ENCODE measurements at places on chromosomes 6 and 20.

- DNase-seq = no peak
- no peaks in the 10 kb centered on the region for H3K27me3 ChIP-seq
- H3K4me3 ChIP-seq = no peak overlapping the region
- H3K4me1 ChIP-seq = no peaks in the 10 kb centered on the region
- peaks cover 6% of the 10 kb centered on the region for H3K36me3 ChIP-seq
Observed at GRCh38 chr20:38779247-38780097, 26.0 kb upstream of the PPP1R16B start.

DNA sequence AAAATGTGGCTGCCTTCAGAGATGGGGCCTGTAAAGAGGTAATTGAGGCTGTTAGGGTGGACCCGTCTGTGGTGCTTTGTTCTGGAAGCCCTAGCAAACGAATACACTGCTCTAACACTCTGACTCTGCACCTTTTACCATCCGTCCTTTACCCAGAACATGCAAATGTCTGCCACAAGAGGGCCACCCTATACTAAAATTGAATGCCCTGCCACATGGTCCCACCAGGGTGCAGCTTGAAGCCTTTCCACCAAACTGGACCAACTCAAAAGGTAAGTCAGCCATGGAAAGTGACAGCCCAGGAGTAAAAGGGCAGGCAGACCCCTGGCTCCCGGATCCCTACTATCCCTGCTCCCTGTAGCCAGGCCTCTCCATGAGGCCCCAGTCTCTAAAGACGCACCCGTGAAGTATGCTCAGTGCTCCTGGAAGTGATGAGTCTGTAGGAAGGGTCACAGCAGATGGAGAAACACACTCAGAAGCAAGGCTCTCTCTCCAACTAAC, 5.8 kb upstream of the BFSP1 start:
- H3K36me3 ChIP-seq = no peaks in the 10 kb centered on the region
- DNase-seq = peak; percentile 50
- H3K27me3 ChIP-seq = peaks cover 1% of the 10 kb centered on the region
- H3K4me3 ChIP-seq = no peak overlapping the region
- H3K27ac ChIP-seq = no peak overlapping the region
- H3K4me1 ChIP-seq = no peaks in the 10 kb centered on the region

DNA sequence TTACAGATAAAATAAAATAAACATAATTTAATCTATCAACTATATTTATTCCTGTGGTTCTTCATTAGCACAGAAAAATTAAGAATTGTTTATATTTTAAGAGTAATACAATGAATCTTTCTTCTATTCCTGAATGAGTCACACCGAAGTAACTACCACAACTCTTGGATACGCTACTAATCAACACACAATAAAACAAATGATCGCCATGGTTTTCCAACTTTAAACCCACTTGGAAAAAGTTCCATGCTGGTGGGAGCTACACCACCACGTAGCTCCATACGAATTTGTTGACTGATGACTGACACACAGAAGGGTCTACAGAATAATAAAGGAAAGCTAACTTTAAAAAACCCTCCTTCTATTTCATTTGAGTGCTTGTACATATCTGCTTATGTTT, 135.8 kb upstream of the NEDD9 start:
- H3K27me3 ChIP-seq = no peaks in the 10 kb centered on the region
- peak overlapping the region; percentile 88 for H3K27ac ChIP-seq
- H3K4me3 ChIP-seq = no peak overlapping the region
- DNase-seq = no peak
- H3K4me1 ChIP-seq = no peaks in the 10 kb centered on the region
- no peaks in the 10 kb centered on the region for H3K36me3 ChIP-seq

DNA sequence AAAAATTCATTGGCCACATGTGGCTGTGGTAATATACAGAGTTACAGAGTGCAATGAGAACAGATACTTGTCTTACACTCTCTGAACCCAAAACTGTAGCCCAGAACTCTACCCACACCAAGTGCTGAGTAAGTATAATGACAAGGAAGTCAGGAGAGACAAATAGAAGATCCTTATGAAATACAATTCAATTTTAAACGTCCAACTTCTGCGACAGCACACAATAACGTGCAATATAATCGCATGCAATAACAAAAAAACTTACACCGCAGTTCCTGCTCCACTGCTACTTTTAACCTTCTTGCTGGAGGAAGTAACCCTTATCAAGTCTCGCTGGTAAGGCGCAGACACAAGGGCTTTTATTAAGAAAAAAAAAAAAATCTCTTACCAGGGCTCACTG, 881 bp downstream of the SFT2D1 start:
- peak overlapping the region; percentile 93 for H3K4me3 ChIP-seq
- no peak for DNase-seq
- H3K27me3 ChIP-seq = no peaks in the 10 kb centered on the region
- peak overlapping the region; percentile 96 for H3K27ac ChIP-seq

DNA sequence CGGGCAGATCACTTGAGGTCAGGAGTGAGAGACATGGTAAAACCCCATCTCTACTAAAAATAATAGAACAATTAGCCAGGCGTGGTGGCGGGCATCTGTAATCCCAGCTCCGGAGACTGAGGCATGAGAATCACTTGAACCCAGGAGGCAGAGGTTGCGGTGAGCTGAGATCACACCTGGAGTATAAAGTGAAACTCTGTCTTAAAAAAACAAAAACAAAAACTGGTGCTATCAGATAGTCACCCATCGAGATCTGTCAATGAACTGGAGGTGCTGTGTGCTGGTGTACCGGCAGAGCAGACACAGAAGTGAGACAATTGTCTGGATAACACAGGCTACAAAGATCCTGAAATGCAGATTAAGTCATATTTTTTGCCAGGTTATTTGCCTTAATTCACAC, 24.7 kb downstream of the CTCFL start:
- no peak overlapping the region for H3K27ac ChIP-seq
- H3K36me3 ChIP-seq = no peaks in the 10 kb centered on the region
- H3K4me1 ChIP-seq = no peaks in the 10 kb centered on the region
- no peaks in the 10 kb centered on the region for H3K27me3 ChIP-seq
- H3K4me3 ChIP-seq = no peak overlapping the region
- no peak for DNase-seq

DNA sequence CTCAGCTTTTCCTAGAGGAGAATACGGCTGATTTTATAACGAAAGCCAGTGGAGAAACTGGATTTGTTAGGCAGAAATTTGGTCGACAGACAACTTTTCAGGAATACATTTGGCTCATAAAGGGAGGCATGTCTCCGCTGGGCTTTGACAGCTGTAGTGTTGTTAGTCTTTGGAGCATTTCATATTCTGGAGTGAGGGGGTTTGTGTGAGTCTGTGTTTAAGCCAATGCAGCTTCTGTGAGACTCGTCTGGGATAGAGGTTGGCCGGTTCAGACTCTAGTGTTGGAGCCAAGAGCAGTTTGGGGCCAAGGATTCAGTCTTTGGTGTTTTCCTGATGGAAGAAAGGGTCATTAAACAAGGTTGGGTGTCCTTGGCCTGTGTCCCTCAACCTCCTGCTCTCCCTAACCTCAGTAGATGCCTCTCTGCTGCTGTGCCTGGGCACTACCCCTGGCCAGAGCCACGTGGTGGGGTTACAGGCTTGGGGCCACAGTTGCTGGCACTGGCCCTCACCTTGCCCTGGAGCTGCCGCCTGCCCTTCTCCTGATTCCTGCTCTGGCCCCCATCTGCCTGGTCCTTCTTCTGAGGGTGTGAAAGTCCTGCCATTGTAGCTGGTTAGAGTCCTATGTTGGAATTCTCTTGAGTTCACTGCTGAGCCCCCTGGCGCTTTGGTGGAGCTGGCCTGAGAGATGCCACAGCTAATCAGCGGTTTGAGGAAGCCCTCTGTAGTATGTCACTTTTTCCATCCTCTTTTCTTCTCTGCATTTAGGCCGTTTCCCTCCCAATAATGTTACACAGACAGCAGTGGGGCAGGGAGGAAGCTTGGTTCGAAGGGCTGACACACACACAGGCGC, 6.9 kb downstream of the PTK7 start:
- no peaks in the 10 kb centered on the region for H3K36me3 ChIP-seq
- no peak overlapping the region for H3K27ac ChIP-seq
- no peaks in the 10 kb centered on the region for H3K27me3 ChIP-seq
- H3K4me1 ChIP-seq = no peaks in the 10 kb centered on the region
- H3K4me3 ChIP-seq = no peak overlapping the region
- DNase-seq = no peak

- peaks cover 5% of the 10 kb centered on the region for H3K4me1 ChIP-seq
- H3K27me3 ChIP-seq = no peaks in the 10 kb centered on the region
- H3K4me3 ChIP-seq = no peak overlapping the region
- no peaks in the 10 kb centered on the region for H3K36me3 ChIP-seq
Observed at GRCh38 chr6:34200340-34200971, 36.2 kb upstream of the HMGA1 start.

DNA sequence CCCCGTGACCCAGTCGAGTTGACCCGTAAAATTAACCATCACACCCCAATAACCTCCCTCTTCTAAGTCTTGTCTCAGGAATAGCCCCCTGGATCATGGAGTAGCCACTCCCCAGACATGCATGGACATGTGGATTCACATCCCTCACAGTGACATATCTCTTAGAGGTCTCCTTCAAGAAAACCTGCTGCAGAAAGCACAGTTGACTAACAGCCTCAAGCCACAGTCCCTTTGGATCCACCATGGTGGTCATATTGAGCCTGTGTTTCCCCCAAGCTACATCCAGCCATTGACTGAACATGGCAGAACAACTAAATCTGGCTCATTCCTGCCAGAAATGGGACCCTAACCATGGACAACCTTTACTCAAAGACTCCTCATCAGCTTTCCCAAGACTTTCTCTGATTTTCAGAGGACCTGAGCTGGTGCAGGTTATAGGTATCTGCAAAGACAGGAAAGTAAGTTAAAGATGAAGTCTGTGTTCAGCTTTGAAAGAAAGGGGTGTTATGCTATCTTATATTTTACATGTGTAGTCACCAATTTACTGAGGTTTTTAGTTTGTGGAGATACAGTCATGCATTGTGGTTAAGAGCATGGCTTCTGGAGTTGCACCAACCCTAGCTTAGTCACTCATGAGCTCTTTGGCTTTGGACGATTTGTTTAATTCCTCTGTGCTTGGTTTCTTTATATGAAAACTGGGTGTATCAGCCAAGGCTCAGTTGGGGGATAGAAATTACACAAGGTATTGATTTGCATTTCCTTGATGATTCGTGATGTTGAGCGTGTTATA, 219.1 kb downstream of the MYLK4 start:
- no peaks in the 10 kb centered on the region for H3K36me3 ChIP-seq
- DNase-seq = no peak
- H3K4me1 ChIP-seq = no peaks in the 10 kb centered on the region
- no peak overlapping the region for H3K27ac ChIP-seq
- H3K4me3 ChIP-seq = no peak overlapping the region

GRCh38 chr20:36399147-36399968, 93.2 kb downstream of the DLGAP4 start:
- no peak for DNase-seq
- H3K27me3 ChIP-seq = peaks cover 23% of the 10 kb centered on the region

GRCh38 chr6:52180787-52181558, 5.2 kb upstream of the IL17A start:
- no peaks in the 10 kb centered on the region for H3K27me3 ChIP-seq
- H3K36me3 ChIP-seq = no peaks in the 10 kb centered on the region
- H3K4me3 ChIP-seq = no peak overlapping the region
- no peak for DNase-seq
- H3K4me1 ChIP-seq = peaks cover 4% of the 10 kb centered on the region

GRCh38 chr6:35453236-35453635, 1.1 kb downstream of the FANCE start:
- peaks cover 9% of the 10 kb centered on the region for H3K36me3 ChIP-seq
- H3K27ac ChIP-seq = peak overlapping the region; percentile 81
- H3K4me3 ChIP-seq = peak overlapping the region; percentile 62
- peaks cover 34% of the 10 kb centered on the region for H3K4me1 ChIP-seq
- DNase-seq = no peak
- no peaks in the 10 kb centered on the region for H3K27me3 ChIP-seq

DNA sequence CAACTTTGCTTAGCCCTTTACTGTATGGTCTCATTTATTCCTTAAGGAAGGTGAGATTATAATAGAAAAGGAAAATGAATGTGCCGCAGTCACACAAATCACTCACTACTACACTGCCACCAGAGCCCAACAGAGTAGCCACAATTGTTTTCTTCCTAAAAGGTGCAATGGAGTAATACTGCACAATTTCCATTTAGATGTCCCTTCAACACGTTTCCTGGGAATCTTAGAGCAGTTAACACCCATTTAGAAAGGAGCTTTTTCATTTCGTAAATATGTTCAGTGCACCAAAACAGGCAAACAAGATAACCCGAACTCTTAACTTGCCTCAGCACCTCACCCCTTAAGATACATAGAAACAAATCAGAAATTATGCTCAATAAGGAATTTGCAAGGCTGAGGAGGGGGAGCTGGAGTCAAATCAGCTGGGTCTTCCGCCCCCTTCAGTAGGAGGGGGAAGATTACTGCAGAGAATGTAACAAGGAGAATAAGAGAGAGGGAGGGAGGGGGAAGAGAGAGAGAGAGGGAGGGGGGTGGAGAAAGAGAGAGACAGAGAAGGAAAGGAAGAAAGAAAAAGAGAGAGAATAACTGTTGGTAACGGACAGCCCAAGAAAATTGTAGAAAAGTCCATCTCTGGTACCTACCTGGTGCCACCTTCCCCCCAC, 155.5 kb downstream of the BCAS1 start:
- peaks cover 28% of the 10 kb centered on the region for H3K4me1 ChIP-seq
- no peak for DNase-seq
- no peaks in the 10 kb centered on the region for H3K27me3 ChIP-seq
